ENCODE measurements at places on chromosomes 7 and 10.

GRCh38 chr7:157177983-157178381, 39.3 kb downstream of the UBE3C start:
- DNase-seq = no peak

DNA sequence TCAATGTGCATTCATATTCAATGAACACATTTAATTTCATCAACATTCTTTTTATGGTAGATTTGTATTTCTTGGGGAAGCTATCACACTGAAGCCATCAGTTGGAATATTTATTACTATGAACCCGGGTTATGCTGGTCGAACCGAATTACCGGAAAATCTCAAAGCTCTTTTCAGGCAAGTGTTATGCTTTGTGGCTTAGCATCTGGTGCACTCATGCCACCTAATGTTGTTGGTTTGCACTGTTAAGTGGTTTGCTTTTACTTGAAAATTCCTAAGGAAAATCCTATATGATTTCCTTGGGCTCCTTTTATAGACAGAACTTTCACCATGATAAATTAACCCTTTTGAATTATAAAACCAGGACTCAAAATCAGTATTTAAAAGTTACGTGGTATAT, 147.9 kb downstream of the DNAH11 start:
- DNase-seq = no peak

GRCh38 chr10:75023074-75023473, 88.4 kb upstream of the SAMD8 start:
- DNase-seq = no peak

- DNase-seq = no peak
Measured at GRCh38 chr7:28584235-28584634, 171.9 kb downstream of the CREB5 start.

GRCh38 chr7:75756991-75757676, 14.9 kb downstream of the CCL26 start:
- DNase-seq = peak; percentile 54

- DNase-seq = no peak
Measured at GRCh38 chr10:21144047-21144446, 246.9 kb upstream of the NEBL start.

- DNase-seq = no peak
Measured at GRCh38 chr10:110493832-110494426, 3.8 kb upstream of the DUSP5 start.

- no peak for DNase-seq
Measured at GRCh38 chr7:157211690-157212089, 73.0 kb downstream of the UBE3C start.
